ENCODE measurements at places on chromosomes 3 and 15.

GRCh38 chr3:169144731-169145130, 518.8 kb downstream of the MECOM start:
- DNase-seq = no peak

- no peak for DNase-seq
Measured at GRCh38 chr3:154762486-154762885, 317.6 kb upstream of the MME start.

DNA sequence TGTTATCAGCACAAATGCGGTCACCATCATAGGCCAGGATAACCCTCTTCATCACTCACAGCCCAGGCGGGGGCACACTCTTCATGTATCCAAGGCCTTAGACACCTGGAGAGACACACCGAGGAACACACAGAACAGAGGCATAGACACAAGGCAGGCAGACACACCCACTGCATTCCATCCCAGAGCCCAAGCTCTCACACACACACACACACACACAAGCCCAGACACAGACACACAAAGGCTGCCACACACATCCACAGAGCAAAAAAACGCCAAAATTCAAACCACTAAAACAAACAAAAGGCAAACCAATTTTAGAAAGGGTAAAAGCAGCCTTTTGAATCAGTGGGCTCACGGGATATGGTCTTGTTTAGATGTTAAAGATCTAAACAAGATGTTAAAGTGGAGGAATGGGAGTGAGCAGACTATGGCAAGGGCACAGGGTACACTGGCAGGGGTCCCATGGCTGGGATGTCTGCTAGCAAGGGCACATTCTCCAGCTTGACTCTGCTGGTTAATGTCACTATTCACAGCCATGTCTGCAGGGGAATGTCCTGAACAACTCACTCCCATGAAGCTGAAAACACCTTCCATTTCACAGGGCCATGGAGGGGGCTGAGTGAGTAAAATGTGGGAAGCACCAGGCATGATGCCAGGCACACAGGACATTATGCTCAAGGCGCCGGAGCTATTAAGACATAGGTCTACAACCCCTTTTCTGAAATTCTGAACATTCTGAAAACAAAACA, 14.9 kb upstream of the CRABP1 start:
- DNase-seq = no peak

DNA sequence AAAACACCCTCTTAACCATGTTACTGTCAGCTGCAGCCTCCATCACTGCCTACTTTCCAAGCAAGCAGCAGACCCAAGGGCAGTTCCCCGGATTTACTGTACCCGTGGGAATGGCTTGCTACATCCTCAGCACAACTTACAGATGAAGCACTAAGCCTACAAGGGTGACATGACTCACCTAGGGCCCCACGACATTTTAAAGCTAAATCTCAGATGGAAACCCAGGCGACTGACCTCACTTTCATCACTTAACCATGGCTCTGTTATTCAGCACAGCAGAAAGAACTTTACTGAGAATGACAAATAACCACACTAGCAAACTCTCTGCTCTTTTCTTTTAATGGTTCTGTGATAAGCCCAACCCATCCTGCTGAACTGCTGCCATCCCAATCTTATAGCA, 65.6 kb downstream of the SUMF1 start:
- DNase-seq = no peak

GRCh38 chr3:95148107-95148506, 1085.2 kb downstream of the NSUN3 start:
- DNase-seq = no peak

DNA sequence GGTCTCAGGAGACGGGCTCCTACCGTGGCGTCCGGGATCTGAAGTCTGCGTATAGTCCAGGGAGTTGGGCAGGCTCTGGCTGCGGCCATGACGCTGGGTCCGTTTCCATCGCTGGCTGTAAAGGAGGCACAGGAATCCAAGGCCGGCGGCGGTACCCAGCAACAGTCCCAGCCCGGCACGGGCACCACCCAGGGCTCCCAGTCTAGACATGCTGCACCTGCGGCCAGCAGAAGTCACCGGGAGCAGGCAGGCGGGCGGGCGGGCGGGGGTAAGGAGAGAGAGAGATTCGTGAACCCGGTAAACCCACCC, 526 bp downstream of the RMDN3 start:
- DNase-seq = no peak

GRCh38 chr15:38054488-38054887, 120.0 kb downstream of the TMCO5A start:
- no peak for DNase-seq

DNA sequence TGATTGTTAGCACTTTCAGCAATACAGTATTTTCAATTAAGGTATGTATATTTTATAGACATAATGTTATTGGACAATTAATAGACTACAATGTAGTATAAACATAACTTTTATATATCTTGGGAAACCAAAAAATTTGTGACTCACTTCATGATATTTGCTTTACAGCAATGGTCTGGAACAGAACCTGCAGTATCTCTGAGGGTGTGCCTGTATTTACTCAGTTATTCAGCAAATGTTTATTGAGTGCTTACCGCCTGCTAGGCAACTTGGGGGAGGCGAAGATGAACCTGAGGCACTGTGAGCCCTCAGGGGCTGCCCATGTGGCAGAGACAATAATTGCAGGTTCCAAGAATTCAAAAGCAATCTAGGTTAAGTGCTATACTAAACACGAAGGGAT, 144.8 kb downstream of the GABRB3 start:
- DNase-seq = no peak

DNA sequence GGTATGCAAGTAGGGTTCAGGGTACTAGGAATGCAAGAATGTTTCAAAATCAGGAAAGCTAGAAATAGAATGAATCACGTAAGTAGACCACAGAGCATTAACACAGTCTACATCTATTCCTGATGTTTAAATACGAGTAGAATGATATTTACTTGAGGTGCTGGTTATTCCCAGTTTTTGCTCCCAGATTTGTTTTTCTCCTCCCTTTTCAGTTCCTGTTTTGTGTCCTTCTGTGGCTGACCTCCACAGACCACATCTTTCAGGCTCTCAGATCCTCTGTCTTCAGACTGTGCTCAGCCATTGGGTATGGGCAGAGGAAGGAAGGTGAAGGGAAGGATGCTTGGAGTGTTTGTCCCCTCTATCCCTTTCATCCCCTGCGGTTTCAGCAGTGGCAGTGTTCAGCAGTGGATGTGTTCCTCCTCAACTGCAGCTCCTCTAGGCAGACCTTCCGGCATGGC, 276.6 kb downstream of the ZNF621 start:
- DNase-seq = no peak

GRCh38 chr15:73051391-73051806, 864 bp upstream of the NEO1 start:
- no peak for DNase-seq

- DNase-seq = no peak
Measured at GRCh38 chr3:122324871-122325323, at the start of gene CSTA. TSS of gene CSTA (plus strand) at chr3:122325248. CDS start at chr3:122325293, 45 bp downstream.

DNA sequence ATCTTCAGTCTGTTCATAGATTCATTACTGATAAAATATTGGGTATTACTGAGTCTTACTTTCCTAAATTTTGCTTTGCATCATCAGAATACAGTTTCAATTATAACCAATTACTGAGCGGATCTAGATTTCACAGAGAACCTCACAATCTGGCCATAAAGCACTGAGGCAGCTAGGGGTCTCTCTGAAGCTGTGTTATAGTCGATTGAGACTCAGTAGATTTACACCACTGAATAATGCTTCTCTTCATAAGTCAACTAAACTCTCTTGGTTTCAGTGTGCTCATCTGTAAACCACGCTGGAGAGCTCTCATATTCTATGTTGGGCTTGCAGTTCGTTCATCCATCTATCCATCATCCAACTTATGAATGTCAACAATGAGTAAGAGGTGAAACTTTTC, 180.6 kb downstream of the GREM1 start:
- DNase-seq = no peak

- no peak for DNase-seq
Measured at GRCh38 chr3:64225695-64226499, 631 bp upstream of the PRICKLE2 start.

DNA sequence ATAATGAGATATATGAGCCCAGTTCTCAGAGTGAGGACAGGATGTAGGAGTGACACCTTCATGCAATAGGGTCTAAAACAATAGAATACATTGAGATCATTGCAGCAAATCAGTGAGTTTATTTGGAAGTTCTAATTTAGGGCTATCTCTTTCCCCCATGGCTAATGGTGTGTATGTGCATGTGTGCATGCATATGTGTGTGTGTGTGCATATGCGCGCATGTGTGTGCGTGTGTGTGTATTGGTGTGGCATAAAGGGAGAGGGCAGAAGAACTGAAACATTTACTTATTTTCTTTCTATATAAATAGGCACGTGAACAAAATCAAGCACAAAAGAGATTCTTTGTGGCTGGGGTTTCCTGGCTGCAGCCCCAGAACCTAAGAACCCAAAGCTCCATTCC, 115.7 kb upstream of the VEPH1 start:
- DNase-seq = no peak

DNA sequence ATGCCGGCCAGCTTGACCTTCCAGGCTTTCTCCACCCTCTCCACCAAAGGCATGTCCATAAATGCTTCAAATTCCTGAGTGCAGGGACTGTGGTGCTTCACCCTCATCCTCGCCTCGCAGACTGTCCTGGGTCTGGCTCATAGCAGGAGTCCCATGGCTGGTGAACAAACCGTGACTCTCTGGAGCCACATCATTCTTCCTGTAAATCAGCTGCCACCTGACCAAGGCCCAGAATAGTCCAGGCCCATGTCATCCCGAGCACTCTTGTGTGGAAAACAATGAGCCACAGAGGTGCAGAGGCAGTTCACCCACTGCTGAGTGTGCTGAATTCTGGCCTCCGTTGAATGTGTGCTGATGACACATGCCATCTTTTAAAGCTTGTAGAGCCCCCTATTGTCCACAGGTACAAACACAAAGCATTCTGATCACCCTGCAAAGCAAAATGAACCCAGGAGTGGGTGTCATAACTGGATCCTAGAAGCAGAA, 68.6 kb downstream of the ABHD5 start:
- DNase-seq = no peak

DNA sequence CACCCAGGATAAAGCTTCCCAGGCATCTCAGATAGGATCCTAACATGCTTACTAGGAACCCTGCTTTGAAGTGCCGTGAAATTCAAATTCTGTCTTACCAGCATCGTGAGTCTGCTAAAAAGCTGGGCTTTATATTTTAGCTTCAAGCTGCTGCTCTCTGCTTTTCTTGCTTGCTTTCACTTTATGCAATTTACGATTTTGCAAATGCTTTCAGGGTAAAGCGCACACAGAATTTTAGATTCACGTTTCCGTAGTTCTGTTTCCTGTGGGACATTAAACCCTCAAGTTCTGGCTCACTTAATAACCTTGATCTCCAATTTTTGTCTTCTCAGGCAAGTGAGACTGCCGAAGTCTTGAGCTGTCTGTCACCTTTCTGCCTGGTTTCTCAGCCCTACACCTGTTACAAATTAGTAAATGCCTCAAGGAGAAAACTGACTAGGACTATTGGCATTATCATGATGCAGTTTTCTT, 170.5 kb upstream of the TGFBR2 start:
- no peak for DNase-seq

DNA sequence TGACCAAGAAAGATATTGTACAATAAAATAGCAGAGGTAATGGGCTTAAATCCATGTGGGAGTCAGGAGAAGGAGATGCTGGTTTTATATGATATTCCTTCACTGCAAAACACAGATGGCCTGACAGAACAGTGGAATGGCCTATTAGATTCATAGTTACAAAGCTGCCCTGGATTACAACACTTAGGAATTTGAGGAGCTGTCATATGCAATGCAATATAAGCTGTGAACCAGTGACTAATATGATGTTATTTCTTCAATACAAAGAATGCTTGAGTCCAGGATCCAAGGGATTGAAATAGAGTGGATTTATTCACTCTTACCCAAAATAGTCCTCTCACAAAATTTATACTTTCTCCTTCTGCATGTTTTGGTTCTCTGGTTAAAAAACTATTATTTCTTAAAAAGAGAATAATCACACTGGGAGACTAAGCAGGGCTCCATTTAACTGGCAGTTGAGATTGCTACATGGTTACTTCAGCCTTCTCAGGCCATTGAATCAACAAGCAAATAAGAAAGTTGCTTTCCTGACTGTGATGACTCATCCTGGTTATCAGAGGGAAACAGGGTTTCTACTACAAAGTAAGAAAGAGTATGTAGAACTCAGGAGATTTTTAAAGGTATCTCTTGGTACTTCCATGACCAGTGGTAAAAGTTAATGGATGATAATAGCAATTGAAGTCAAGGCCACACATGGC, 79.8 kb upstream of the ZPLD1 start:
- no peak for DNase-seq

DNA sequence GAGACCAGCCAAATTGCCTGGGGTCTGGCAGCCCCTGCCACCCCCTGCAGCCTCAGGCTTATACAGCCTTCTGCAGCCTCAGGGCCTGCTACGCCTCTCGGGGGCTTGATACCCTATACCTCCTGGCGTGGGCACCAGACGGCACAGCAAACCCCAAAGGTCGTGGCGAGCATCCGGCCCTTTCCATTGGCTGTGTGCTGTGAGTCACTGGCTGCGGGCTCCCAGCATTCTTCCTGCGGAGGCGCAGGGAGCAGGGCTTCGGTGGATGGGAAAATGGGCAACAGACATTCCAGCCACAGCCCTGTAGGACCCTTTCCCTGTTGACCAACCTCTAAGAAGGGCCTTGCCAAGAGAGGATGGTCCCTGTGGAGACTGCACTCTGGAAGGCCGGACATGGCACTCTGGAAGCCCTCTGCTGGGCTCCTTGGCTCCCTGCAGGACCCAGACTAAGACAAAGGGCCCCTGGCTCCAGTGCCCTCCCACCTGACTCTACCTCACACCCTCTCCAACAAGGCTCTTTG, 59.6 kb downstream of the ITGA11 start:
- DNase-seq = no peak

GRCh38 chr3:12992629-12993516, 80.4 kb downstream of the IQSEC1 start:
- no peak for DNase-seq

GRCh38 chr3:103085465-103085864, 650.6 kb downstream of the ZPLD1 start:
- DNase-seq = no peak

DNA sequence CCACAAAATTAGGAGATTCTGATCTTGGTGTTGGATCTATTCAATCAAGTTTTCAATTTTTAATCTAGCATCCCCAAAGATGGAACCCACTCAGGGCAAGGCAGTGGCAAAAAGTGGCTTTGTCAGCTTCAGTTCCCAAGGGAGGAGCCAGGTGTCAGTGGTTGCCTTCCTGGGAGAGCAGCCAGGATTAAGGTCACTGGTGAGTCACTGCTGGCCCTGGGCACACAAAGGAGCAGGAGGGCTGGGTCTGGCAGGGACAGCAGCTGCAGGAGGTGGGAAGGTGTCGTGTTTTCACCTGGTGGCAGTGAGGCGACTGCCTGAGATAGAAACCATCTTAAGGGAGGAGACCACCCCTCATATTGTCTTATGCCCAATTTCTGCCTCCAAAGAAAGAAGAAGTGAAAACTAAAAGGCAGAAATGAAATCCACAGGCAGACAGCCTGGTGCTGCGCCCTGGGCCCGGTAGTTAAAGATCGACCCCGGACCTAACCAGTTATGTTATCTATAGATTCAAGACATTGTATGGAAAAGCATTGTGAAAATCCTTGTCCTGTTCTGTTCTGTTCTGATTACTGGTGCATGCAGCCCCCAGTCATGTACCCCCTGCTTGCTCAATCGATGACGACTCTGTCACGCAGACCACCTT, 5.9 kb upstream of the KLHL25 start:
- no peak for DNase-seq

GRCh38 chr3:139260041-139260486, 83.8 kb upstream of the MRPS22 start:
- DNase-seq = no peak

All from stimulated activated CD8-positive, alpha-beta memory T cell treated with anti-CD3 and anti-CD28 coated beads, Interleukin-2, amount 100 ng/mL, for 48 hours (primary cell).